ENCODE measurements at places on chromosomes 1 and 21.

- DNase-seq, result no peak
These were observed 28.8 kb downstream of the CD101 start for GRCh38 chr1:117030271-117030877.

GRCh38 chr1:235011064-235011598 lies 117.5 kb downstream of the TOMM20 start:
- no peak for DNase-seq

GRCh38 chr1:172826096-172826741 lies 167.3 kb downstream of the FASLG start:
- no peak for DNase-seq

DNA sequence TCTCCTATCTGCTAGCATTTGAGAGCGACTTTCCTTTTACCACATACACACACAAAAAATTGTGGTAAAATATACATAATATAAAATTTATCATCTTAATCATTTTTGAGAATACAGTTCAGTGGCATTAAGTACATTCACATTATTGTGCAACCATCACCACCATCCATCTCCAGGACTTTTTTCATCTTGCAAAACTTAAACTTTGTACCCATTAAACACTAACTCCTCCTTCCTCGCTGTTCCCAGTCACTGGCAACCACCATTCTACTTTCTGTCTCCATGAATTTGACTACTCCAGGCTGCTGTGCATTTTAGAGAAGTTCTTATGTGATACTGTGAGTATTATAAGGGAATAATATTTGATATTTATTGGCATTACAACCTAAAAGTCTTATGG lies 181.3 kb downstream of the C1orf21 start:
- no peak for DNase-seq

- DNase-seq, result no peak
These were observed 84.4 kb downstream of the HSF2BP start for GRCh38 chr21:43574741-43575472.

- DNase-seq, result no peak
These were observed 422.1 kb downstream of the PLPP3 start for GRCh38 chr1:56156971-56157876.

GRCh38 chr1:207172885-207173284 lies 68.9 kb downstream of the C4BPA start:
- DNase-seq, result no peak

DNA sequence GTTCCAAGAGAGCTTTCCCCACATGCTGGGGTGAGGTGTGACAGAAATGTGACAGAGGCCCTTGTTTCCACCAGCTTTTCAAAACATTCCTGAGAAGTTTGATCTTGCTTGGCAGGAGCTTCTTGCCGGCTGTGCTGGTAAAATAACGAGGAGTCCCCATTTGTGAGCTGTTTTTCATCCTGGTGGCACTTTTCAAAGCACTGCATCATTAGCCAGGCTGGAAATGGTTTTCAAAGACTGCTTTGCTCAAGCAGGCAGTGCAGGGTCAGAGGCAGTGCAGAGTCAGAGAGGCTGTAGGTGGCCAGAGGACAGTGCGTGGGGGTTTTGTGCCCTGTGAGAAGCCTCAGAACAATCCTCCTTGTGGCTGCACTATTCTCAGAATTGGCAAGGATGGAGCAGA lies 75.8 kb upstream of the KCNA3 start:
- no peak for DNase-seq

DNA sequence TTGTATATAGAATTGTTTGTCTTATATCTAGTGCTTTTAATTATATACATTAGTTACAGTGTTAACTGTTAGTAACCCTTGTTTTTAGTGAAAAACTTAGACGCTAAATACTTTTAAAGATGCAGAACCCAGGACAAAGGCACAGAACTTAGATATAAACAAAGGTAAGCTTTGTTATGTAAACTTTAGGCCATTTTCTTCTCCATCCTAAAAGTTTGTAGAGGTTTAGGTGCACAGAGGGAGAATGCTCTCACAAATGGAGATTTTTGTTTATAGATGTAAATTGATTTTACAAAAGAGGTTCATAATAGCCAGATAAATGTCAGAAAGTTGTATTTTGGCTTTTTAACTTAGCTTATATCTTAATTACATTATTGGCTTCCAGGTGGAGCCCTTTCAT lies 490.5 kb upstream of the LRRC7 start:
- no peak for DNase-seq

- DNase-seq, result no peak
These were observed 1.1 kb downstream of the CALML6 start for GRCh38 chr1:1915911-1916840.

DNA sequence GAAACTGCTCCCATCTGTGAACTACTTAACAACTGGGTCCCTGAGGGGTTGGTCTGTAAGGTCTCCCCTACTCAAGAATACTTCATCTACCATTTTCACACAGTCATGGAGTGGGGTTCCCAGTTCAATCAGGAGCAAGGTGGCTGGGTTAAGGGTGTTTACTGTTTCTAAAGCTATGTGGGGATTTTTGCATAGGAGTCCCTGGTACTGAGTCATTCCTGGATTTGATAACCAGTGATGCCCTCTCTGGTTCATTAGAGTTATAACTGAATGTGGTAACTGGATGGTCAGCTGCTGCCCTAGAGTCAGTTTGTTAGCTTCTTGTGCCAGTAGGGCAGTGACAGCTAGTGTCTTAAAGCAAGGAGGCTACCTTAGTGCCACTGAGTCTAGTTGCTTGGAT lies 29.4 kb upstream of the KCNJ15 start:
- no peak for DNase-seq

DNA sequence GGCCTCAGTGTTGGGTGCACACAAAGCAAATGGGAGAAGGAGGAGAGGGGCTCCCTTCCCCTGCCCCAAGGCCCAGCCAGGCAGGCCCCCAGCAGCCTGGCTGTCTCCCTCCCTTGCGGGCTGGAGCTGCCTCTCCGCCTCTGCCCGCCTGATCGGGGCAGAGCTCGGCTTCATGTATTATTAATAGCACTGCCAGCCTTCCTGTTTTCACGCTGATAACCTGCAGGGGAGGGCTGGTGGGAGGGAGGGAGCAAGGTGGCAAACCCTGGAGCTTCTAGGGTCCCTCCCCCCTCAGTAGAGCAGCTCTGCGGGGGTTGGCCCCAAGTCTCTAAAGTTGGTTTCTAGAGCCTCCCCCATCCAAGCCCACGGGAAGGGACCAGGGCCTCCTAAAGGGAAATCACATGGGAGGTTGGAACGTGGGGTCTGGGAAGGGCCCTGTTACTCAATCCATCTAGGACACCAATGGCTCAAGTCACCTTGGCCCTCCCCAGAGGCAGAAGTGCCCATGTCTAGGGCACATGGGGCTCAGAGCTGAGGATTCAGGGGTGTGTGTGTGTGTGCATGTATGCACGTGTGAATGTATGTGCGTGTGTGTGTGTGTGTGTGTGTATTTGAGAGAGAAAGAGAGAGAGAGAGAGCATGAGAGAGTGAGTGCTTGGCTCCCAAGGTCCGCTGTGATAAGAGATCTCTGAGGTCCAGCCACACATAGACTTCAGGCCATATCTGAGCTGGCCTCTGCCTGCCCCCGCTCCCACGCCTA lies 21.8 kb upstream of the POU3F1 start:
- DNase-seq, result no peak

DNA sequence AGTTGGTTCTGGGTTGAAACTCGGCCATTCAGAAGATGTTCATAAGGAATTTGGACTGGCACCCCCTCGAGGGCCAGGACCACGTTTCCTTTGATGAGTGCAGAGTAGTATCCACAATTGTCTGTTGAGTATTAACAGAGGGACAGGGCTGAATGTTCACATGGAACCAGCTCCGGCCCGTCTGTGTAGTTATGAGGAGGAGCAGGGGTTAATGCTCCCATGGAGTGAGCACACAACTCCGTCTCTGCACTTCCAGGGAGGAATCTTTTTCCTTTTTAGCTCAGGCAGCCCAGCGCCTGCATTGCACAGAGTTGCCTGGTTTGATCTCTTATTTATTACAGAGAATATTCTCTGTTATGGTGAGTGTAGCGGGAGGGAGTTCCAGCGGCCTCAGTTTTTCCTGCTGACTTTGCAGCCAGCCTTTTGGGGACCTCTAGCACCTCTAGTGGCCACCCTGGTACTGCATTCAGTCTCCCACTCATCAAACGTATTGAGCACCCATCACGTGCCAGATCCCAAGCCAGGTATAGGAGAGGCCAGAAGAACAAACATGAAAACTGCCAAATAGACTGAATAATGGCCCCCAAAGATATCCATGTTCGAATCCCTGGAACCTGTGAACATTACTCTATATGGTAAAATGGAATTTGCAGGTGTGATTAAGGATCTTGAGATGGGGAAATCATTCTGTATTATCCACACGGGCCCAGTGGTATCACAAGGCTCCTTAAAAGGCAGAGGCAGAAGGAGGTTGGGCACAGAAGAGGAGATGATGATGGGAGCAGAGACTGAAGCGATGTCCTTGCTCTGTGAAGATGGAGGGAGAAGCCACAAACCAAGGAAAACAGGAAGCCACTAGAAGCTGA lies 167.7 kb upstream of the CSF3R start:
- DNase-seq, result peak; percentile 33

DNA sequence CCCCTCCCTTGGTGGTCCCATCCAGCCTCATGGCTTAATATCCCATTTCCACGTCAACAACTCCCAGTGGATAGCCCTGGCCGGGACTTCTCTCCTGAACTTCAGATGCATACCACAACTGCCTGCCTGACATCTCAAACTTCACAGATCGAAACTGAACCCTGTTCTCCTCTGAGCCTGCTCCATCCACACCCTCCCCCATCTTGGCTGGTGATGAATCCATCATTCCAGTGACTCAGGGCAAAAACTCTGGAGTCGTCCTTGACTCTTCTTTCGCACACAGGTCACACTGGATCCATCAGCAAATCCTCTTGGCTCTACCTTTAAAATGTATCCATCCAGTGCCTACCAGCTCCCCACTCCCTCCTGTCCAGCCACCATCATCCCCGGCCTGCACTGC lies 3.9 kb downstream of the TAS1R2 start:
- no peak for DNase-seq

- no peak for DNase-seq
These were observed 1.4 kb upstream of the TRAF5 start for GRCh38 chr1:211324992-211325775.

- no peak for DNase-seq
These were observed 61.4 kb downstream of the TMEM200B start for GRCh38 chr1:29062157-29062942.
